ENCODE measurements at places on chromosomes 1 and 21.

- DNase-seq: no peak
These were observed 44.1 kb upstream of the BCL10 start for GRCh38 chr1:85320371-85321131.

DNA sequence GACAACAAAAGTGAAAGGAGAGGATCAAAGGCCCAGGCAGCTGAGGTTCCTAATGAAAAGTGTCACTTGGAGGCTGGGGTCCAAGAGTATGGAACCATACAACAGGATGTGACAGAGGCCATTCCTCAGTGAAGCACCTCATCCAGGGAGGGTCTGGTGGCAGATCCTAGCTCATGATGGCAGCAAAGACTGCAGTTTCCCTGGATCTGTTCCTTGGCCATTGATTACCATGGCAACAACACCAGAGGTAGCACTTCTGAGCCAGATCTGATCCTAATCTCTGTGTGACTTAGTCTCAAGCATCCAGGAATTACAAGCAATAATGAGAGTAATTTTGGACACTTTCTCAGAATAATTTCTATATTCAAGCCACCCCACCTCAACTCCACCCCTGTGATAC, 12.9 kb downstream of the FAM177B start:
- DNase-seq: no peak

- peak; percentile 76 for DNase-seq
These were observed 448 bp upstream of the ASAP3 start for GRCh38 chr1:23484253-23485001.

GRCh38 chr1:244210884-244211558, 159.9 kb downstream of the ZBTB18 start:
- DNase-seq: no peak

DNA sequence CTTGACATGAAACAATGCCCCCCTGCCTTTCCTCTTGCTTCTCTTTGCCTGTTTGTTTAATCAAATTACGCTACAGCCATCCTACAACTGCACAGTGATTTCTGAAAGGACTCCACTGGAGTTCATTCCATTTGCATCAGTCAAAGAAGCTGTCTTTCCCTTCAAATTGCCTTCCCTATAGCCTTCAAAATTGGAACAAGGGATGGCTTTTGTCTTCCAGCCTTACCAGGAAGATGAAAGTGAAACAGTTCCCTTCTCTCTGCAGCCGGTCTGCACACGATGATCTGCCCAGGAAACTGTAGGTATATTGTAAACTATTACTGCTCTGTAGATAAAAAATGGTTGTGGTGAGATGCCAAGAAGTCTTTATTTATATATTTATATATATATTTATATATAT, 65.6 kb upstream of the ETS2 start:
- DNase-seq: no peak

DNA sequence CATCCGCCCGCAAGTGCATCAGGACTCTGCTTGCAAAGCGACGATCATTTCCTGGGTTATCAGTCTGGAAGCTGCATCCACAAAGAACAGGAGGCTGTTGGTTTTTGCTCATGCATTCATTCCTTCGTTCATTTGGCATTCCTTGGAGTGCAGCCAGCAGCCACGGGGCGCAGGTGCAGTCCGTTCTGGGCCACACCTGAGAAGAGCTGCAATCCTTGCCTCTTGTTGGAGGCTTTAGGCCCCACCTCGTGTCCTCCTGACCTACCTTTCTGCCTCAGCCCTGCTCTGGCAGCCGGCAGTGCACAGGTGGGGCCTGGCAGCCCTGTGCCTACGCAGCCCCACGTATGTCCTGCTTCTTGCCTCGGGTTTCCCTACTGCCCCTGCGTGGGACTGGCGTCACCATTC, 19.6 kb upstream of the C2CD2 start:
- no peak for DNase-seq

- DNase-seq: no peak
These were observed 86.5 kb downstream of the C1orf21 start for GRCh38 chr1:184473176-184473966.

- DNase-seq: no peak
These were observed 4.9 kb upstream of the SH3D21 start for GRCh38 chr1:36301220-36301619.

DNA sequence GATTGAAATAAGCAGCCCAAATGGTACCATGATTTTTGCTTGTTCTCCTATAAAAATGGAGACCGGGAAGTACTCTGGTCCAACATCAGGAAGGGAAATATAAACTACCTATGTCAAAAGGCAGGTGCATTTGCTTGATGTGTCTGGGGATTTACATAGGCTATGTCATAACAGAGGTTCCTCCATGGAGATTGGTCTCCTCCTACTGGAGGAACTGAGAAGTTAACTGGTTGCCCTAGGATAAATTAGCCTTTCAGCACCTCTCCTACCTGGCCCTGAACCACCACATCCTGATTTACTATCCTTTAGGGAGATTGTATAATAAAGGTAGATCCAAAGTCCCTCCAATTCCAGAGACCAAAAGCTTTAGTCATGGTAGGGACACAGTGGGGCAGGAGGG, 1109.3 kb upstream of the B3GALT2 start:
- DNase-seq: peak; percentile 9

DNA sequence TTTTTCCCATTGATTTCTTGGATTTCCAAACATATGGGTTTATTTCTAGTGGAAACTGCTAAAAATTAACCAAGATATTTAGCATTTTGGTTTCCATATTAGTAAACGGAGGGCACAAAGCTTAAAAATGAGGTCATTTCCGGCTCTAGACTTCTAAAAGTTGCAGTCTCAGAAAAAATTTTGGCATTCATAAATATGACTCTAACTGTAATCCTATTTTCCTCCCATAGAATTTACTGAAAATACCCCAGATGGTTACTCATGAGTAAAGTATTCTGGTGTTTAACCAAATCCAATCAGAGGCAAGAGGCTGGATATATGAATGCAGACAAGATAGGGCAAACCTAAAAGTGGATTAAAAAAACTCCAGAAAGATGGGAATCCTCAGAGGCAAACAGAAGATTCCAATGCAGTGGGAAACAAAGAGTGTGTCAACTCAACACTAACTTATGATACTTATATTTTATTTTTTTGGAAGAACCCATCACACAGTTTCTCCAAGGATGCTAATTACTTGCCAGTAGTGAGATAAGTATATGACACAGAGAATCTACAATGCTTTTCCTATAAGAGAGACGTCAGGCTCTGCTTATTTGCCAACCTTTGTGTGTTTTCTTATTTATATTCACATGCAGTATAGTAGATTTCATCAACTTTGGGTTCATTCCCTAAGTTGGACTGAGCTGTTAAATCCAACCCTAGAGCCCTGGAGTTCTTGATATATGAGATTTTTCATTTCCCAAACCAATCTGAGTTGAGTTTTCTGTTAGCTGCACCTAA, 90.1 kb upstream of the BCL10 start:
- no peak for DNase-seq

DNA sequence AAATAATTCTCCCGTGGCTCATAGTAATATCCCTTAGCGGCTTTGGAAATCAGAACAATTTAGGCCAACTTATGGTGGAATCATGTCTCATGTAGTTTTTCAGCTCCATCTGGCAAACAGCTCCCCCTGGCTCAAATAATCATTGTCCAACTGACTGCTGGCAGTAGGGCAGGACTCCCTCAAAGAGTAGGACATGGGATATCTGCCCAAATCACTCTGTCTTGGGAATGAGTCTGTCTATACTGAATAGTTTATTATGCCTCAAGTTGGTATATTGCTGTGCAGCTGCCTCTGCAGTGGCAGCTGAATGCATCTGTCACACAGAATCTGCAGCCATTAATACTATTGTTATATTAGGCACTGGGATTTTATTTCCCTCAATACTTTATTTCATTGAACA, 255.7 kb downstream of the COL11A1 start:
- no peak for DNase-seq

GRCh38 chr1:26664802-26665201, 31.0 kb upstream of the ARID1A start:
- DNase-seq: no peak

- DNase-seq: no peak
These were observed 189.1 kb downstream of the RASAL2 start for GRCh38 chr1:178282949-178283367.

GRCh38 chr1:5119366-5120234, 465.2 kb downstream of the AJAP1 start:
- DNase-seq: no peak

GRCh38 chr1:62068978-62069377, 125.7 kb upstream of the L1TD1 start:
- DNase-seq: peak; percentile 28

- DNase-seq: no peak
These were observed 9.5 kb upstream of the LIN9 start for GRCh38 chr1:226318471-226318870.

DNA sequence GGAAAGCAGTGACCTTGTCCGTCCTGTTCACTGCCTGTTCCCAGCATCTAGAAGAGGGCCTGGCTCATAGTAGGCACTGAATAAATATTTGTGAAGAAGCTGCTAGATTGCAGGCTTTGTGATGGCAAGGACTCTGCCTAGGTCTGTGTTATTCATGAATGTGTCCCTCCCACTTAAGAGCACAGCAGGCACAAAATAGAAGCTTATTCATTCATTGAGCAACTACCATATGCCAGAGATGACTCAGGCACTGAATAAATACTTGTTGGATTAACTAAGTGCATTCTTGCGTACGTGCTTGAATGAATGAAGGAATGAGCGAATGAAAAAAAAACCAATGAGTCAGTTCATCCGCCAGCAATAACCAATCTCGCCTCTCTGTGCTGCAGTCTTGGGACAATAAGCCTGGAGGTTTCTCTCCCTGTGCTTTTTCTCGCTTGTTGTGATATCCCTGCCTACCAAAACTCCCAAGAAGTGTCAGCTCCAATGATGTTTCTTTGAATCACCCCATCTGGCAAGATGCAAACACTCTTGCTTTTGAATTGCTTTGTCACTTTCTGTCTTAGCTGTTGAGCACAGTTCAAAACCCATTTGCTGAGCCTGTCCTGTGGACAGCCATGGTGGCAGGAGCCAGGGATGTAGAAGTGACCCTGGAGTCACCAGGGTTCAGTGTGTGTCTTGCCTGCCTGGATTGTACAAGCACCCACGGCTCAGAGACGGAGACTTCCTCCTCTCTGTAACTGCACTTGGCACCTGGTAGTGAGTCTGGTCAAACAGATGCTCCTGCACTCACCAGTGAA, 143.9 kb downstream of the KAZN start:
- DNase-seq: no peak

- DNase-seq: no peak
These were observed 128.8 kb downstream of the MACF1 start for GRCh38 chr1:39333296-39333695.

- peak; percentile 66 for DNase-seq
These were observed 3.6 kb upstream of the PRRX1 start for GRCh38 chr1:170660281-170660713.

DNA sequence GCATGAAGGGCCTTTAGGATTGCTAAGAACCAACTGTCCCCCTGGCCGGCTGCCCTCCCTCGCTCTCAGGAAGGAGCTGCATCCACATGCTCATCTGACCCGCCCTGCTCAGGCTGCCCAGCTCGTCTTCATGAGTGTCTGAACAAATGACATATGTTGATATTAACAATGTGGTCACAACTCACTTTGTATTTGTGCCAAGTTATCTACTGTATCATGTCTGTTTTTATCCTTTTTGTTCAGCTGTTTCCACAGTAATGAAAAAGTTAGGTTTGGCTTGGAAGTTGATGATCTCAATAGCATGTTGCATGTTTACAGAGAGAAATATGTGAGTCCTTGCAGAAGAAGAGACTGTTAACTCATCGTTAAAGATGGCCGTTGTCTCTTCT, 75.1 kb downstream of the PHTF1 start:
- DNase-seq: no peak

DNA sequence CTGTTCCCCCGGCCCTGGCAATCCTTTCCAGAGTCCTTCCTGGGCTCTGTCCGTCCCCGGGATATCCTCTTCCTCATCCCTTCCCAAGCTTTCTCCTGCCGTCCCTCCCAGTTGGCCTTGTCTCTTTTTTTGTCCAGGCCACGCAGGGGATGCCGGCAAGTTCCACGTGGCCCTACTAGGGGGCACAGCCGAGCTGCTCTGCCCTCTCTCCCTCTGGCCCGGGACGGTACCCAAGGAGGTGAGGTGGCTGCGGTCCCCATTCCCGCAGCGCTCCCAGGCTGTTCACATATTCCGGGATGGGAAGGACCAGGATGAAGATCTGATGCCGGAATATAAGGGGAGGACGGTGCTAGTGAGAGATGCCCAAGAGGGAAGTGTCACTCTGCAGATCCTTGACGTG, 13.4 kb upstream of the SVBP start:
- no peak for DNase-seq

- DNase-seq: no peak
These were observed 90.7 kb upstream of the KIAA1614 start for GRCh38 chr1:180821970-180822369.

- no peak for DNase-seq
These were observed 54.4 kb upstream of the AJAP1 start for GRCh38 chr1:4599951-4600481.
